ENCODE measurements at places on chromosomes 6 and 20.

DNA sequence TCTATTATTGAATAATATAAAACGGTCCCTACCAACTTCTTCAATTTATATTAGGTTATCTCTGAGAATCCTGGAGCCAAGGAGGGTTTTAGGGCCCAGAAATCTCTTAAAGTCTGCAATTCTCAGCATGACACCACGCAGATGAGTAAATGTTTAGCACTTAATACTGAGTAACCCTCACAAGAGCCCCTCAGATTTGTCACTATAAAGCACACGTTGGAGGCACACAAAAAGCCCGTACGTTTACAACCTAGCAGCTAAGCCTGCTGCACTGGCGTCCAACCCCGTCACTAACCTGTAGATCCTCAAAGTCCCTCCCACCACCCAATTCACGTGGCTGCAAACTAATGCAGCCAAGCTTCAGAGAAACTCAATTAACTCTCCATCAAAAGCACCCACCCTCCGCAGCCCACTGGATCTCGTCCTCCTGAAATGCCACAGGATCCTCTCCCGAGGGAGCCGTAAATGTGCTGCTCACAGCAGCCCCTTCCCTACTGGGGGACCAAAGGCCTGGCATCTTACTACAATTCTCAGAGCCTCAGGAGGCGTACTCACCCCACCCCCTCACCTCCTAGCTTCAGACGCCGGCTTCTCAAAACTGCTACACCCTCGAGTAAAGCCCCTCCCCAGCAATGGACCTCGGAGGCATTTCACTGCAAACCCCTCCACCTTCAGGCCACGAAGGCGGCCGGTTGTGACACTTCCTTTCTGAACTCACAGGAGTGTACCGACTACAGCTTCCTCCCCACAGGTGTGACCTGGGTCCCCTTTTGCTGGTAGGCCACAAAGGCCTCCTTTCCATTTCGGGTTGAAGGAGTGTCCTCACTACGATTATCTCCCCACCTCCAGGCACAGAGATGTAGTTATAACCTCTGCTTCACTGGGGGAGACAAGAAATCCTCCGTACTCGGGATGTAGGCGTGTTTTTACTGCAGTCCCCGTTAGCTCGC is 909 bp downstream of the CPNE1 start:
- peak; percentile 45 for DNase-seq

DNA sequence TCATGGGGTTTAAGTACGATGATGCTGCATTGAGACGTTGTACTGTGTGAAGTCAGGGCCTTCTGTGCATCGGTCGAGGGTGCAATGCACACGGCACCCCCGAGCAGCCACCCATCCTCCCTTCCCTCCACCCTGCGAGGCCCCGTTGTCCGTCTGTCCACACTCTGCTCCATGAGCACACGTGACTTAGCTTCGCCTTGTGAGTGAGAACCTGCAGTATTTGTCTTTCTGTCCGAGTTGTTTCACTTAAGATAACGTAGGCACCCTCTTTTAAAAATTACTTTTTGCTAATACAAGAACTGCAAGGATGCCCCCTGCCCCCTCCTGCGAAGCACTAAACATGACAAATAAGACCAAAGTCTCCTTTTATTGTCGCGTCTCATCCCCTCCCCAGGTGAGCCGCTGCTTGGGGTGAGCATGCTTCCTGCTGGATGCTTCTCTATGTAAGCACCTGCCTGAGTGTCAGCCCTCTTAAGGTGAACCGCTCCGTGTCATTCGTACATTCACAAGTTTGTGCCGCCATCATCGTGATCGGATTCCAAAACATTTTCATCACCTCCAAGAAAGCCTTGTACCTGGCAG is 3.6 kb upstream of the RBBP8NL start:
- no peak for DNase-seq

GRCh38 chr6:35562060-35562459 is 49.4 kb upstream of the TULP1 start:
- no peak for DNase-seq

GRCh38 chr6:45838996-45839395 is 176.7 kb downstream of the CLIC5 start:
- no peak for DNase-seq

Measured in stimulated activated CD4-positive, alpha-beta T cell treated with anti-CD3 and anti-CD28 coated beads, Interleukin-2, amount 100 ng/mL, for 48 hours (primary cell).